ENCODE measurements at places on chromosomes 12 and 14.

DNA sequence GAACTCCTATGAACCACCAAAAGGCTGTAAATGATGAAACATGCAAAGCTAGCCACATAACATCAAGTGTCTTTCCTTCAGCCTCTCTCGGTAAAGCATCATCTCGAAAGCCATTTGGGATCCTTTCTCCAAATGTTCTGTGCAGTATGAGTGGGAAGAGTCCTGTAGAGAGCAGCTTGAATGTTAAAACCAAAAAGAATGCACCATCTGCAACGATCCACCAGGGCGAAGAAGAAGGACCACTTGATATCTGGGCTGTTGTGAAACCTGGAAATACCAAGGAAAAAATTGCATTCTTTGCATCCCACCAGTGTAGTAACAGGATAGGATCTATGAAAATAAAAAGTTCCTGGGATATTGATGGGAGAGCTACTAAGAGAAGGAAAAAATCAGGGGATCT, 61.2 kb downstream of the ATG14 start:
- DNase-seq = no peak
- peak overlapping the region; percentile 83 for H3K27ac ChIP-seq
- H3K4me1 ChIP-seq = peaks cover 33% of the 10 kb centered on the region
- no peaks in the 10 kb centered on the region for H3K36me3 ChIP-seq
- H3K4me3 ChIP-seq = no peak overlapping the region

DNA sequence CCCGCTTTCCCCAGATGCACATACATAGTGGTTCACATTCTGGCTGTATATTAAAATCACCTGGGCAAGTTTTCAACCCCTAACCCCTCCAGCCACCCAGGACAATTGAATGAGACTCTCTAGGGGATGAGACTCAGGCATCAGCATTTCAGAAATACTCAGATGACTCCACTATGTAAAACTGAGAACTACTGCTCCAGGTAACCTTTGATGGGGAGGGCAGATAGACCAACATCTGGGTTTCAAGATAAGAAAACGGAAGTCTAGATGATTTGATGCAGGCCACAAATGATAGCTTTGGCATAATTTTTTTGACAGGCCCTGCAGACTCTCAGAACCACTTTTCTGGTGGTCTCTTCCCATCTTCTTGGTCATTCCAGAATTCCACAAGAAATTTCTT, 341.1 kb downstream of the EMP1 start:
- no peak overlapping the region for H3K27ac ChIP-seq
- no peaks in the 10 kb centered on the region for H3K27me3 ChIP-seq
- H3K4me1 ChIP-seq = no peaks in the 10 kb centered on the region
- H3K36me3 ChIP-seq = no peaks in the 10 kb centered on the region
- no peak overlapping the region for H3K4me3 ChIP-seq
- no peak for DNase-seq

DNA sequence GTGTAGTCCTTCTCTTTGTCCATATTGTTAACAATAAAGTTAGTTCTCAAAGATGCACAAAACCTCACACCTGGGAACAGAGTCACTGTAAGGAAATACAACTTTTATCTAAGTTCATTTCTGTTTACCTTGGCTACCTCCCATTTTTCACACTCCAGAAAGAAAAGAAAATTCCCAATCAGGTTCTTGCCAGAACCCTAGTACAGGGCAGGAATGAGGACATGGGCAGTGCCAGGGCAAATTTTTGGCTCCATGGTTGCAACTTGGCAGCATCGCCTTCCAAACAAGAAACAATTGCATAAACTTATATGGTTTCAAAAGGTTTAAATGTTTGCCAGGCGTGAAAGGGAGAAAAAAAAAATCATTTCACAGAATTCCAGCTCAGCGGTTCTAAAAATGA, 296.3 kb upstream of the PRKD1 start:
- no peaks in the 10 kb centered on the region for H3K36me3 ChIP-seq
- H3K4me3 ChIP-seq = no peak overlapping the region
- no peak overlapping the region for H3K27ac ChIP-seq
- no peak for DNase-seq
- no peaks in the 10 kb centered on the region for H3K27me3 ChIP-seq

- DNase-seq = no peak
- H3K36me3 ChIP-seq = no peaks in the 10 kb centered on the region
- H3K4me1 ChIP-seq = peaks cover 6% of the 10 kb centered on the region
- no peak within 1 kb of the TSS for H3K4me3 ChIP-seq
- H3K27me3 ChIP-seq = peaks cover 99% of the 10 kb centered on the region
Measured at GRCh38 chr14:88323086-88323522, at the start of gene KCNK10. Gene KCNK10, minus strand, starts transcription at chr14:88323269. Its CDS starts 471 bp downstream, at chr14:88322798.

GRCh38 chr14:33491112-33491511, 459.8 kb downstream of the EGLN3 start:
- no peak overlapping the region for H3K27ac ChIP-seq
- H3K36me3 ChIP-seq = no peaks in the 10 kb centered on the region
- no peak for DNase-seq
- no peaks in the 10 kb centered on the region for H3K27me3 ChIP-seq
- no peaks in the 10 kb centered on the region for H3K4me1 ChIP-seq

DNA sequence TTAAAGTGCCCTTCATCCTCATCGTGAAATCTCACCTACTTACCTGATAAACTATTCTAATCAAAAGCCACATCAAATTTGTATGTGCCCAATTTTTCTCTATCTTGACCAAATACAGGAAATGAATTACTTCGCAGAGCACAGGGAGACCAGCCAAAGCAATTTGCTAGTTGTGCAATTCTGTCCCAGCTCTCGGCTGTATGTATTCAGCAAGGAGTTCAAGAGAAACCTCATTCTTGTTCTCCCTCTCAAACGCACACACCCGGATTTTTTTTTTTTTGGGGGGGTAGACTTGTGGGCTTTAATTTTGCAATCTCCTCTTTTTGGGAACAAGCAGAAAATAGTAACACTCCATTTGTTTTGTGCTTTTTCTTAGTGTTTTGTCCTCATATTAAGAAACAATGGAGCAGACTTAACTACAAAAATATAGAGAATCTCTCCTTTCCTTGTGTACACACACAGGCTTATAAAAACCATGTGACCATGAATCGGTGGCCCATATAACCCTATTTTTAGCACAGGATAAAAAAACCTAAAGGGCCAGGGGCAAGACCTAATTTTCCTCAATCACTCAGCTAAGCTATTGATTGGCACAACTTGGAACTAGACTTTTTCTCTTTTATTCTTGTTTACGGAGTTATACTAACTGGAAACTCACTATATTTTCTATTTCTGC, 64.2 kb downstream of the MBIP start:
- H3K36me3 ChIP-seq = no peaks in the 10 kb centered on the region
- H3K4me3 ChIP-seq = no peak overlapping the region
- H3K27me3 ChIP-seq = no peaks in the 10 kb centered on the region
- DNase-seq = peak; percentile 13
- no peak overlapping the region for H3K27ac ChIP-seq

- no peak for DNase-seq
- H3K36me3 ChIP-seq = no peaks in the 10 kb centered on the region
- peaks cover 27% of the 10 kb centered on the region for H3K4me1 ChIP-seq
Measured at GRCh38 chr12:49190974-49191373, 2.1 kb upstream of the TUBA1A start.

GRCh38 chr14:35252451-35252868, 39.7 kb upstream of the PSMA6 start:
- no peaks in the 10 kb centered on the region for H3K4me1 ChIP-seq
- no peak overlapping the region for H3K4me3 ChIP-seq
- no peaks in the 10 kb centered on the region for H3K36me3 ChIP-seq
- no peak overlapping the region for H3K27ac ChIP-seq
- no peaks in the 10 kb centered on the region for H3K27me3 ChIP-seq

- no peak overlapping the region for H3K4me3 ChIP-seq
- no peaks in the 10 kb centered on the region for H3K36me3 ChIP-seq
- peaks cover 9% of the 10 kb centered on the region for H3K4me1 ChIP-seq
Measured at GRCh38 chr12:92444763-92445162, 258.0 kb upstream of the PLEKHG7 start.

DNA sequence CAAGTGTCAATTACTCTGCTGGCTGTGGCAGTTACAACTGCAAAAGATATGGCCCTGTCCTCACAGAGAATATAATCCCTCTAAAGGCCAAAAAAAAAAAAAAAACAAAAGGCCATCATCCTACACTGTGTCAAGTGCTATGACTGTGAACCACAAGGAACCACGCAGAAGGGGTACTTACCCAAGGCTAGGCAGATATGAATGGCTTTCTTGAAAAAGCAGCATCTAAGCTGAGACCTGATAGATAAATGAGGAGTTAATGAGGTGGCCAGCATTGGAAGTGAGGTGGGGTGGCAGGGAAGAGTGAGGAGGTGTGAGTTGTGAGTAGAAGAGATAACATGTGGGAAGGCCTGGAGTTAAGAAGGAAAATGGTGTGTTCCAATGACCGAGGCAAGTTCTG, 16.4 kb upstream of the IL22 start:
- no peak overlapping the region for H3K4me3 ChIP-seq

DNA sequence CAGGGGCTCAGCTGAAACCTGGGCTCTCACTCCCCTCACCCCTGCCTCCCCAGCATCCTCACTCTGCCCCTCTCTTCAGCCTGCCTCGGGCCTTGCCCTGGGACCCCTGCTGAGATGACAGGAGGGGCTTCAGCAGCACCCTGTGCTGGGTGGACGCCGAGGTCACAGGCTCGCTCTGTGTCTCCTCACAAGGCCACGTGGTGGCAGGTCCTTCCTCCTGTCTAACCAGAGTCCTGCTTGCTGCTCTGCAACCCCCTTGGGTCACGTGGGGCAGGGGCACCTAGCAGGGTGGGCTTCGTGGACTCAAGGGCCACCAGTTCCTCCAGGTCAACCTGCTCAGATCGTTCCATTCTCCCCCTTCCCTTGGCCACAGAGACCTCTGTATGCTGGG, 90.4 kb downstream of the TMEM121 start:
- no peak for DNase-seq
- H3K27me3 ChIP-seq = no peaks in the 10 kb centered on the region
- no peaks in the 10 kb centered on the region for H3K4me1 ChIP-seq
- no peak overlapping the region for H3K4me3 ChIP-seq

GRCh38 chr12:56957229-56958052, at the start of gene RDH16:
Gene RDH16, minus strand, starts transcription at chr12:56957608. Its CDS starts 146 bp downstream, at chr12:56957462.
- peaks cover 7% of the 10 kb centered on the region for H3K4me1 ChIP-seq
- H3K36me3 ChIP-seq = no peaks in the 10 kb centered on the region
- H3K27ac ChIP-seq = no peak within 1 kb of the TSS
- no peak for DNase-seq

GRCh38 chr14:85811340-85811739, 281.4 kb downstream of the FLRT2 start:
- DNase-seq = no peak
- H3K4me3 ChIP-seq = no peak overlapping the region
- H3K36me3 ChIP-seq = no peaks in the 10 kb centered on the region

DNA sequence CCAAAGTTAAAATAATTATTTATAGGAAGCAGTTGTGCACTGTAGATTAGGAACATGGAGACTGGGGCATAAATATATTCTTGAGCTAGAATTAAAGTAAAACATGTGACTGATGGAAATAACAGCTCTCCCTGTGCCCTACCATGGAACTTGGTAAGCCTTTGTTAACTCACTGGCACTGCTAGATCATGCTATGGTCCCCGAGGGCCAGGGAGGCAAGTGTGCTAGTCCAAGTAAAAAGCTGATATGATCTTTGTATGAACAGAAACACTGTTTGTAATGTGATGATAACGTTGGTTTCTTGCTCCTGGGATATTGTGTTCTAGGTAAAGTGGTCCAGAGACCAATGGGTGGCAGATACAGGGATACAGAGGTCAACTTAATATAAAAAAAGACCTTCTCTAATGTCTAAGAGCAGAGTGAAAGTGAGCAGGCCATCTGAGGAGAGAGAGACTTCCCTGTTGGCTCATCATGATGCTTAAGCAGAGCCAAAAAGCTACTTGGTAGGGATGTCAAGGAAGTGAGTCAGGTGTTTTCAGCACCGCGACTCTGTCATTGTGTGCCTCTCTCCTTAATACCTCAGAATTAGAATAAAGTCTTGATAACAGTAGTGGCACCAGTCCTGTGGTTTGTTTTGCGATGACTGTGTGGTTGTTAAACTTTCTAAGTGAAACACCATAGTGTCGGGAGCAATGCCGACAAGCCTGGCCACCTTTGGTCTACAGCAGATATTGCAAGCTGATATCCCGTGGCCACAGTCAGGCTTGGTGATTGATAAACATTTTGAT, 27.6 kb downstream of the BICD1 start:
- H3K27me3 ChIP-seq = no peaks in the 10 kb centered on the region
- H3K4me1 ChIP-seq = no peaks in the 10 kb centered on the region
- peak; percentile 14 for DNase-seq
- no peak overlapping the region for H3K4me3 ChIP-seq
- H3K27ac ChIP-seq = no peak overlapping the region

DNA sequence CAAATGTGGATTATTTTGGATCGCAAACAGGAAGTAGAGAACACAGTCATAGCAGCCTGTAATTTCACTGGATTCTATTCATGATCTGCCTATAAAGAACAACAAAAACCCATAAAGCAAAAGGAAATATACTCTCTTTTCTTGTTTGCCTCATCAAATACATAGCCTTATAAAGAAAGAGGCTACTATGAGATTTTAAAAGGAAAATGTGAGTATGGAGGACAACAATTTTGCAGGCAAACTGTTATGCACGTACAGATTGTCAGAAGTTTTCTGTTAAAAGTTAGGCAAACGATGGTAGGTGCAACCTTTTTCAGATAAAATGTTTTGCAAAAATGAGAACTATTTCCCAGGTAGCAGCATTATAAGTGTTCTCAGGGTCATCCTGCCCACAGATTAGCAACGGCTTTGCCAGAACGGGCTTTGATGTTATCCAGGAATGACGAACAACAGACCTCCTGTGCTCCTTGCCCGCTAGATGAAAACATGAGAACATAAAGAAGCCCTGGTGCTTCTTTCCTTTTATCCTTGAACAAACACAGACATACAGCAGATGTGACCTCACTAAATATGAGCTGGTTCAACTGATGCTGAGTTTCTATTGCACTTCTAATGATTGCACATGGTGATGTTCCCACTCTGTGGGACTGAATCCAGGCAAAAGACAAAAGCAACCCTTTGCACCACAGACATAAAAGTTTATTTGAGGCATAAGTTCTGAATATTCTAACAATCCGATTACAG, 88.1 kb downstream of the ITPR2 start:
- H3K4me3 ChIP-seq = no peak overlapping the region
- H3K36me3 ChIP-seq = no peaks in the 10 kb centered on the region
- H3K27ac ChIP-seq = no peak overlapping the region
- H3K4me1 ChIP-seq = peaks cover 2% of the 10 kb centered on the region

DNA sequence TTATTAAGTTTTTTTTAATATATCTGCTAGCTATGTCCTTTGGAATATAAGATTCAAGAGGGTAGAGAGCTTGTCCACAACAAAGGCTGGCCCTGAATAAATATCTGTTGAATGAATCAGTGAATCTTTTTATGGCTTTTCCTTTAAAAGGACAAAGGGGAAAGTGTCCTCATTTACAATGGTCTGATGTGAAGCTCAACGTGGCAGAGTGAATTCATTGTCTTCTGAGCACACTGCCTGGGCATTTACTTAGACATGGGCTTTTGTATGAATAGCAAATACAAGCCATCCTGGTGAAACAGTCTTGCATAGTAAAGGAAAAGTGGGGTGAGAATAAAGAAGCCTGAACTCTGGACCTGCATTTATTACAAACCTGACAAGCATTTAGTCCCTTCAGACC, 201.2 kb downstream of the NELL2 start:
- H3K27ac ChIP-seq = no peak overlapping the region
- H3K36me3 ChIP-seq = no peaks in the 10 kb centered on the region
- H3K4me3 ChIP-seq = no peak overlapping the region
- no peaks in the 10 kb centered on the region for H3K27me3 ChIP-seq
- no peaks in the 10 kb centered on the region for H3K4me1 ChIP-seq
- no peak for DNase-seq
